ENCODE measurements at places on chromosomes 5 and 9.

- DNase-seq: no peak
Observed at GRCh38 chr9:94950579-94951323, 224.3 kb downstream of the AOPEP start.

- no peak for DNase-seq
Observed at GRCh38 chr5:33114361-33114760, 326.4 kb upstream of the TARS1 start.

GRCh38 chr5:37187465-37187977 is 61.7 kb downstream of the CPLANE1 start:
- DNase-seq: no peak

GRCh38 chr5:1463326-1464095 is 18.3 kb upstream of the SLC6A3 start:
- no peak for DNase-seq

DNA sequence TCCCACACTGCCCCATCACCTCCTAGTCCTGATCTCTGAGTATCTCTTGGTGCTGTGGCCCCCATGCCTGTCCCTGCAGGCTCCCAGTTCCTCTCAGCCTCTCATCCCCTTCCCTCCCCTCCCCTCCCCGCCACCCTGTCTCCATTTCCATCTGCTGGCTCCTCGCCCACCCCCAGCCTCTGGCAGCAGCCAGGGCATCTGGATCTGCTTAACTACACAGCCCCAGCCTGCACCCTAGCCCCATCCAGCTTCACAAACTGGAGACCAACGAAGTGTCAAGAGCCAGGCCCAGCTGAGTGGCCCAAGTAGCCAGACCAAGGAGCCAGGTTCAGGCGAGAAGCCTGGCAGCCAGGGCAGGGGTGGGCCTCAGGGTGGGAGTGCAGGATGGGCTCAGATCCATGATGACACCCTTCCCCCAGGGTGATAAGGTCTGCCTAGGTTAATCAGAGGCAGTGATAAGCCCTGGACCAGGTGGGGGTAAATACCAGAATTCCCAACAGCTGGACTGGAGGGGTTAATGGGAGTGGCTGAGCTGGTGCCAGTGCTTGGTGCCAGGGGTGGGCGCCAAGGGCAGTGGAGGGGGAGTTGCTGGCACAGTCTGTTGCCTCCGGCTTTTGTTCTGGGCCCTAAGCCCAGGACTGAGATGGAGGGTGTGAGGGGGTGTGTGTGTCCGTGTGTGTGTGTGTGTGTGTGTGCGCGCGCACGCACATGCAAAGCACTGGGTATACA is 2.5 kb downstream of the IL11RA start:
- DNase-seq: no peak

DNA sequence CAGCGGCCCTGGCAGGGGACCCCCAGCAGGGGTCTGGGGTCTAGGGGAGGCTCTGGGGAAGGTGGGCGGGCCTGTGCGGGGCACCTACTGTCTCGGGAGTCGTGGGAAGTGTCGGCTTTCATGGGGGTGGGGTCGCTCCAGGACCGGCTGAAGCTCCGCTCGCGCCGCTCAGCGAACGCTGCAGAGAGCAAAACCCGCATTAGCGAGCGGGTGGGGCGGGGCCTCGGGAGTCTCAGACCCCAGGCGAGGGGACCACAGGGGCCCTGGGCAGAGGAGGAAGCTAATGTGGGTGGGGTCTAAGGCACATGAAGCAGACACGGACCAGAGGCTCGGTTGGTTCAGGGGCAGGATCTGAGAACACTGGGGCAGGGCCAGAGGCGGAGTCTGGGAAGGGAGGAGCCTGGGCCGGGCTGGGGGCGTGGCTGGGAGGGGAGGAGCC is 5.5 kb downstream of the NSMF start:
- no peak for DNase-seq

- no peak for DNase-seq
Observed at GRCh38 chr5:37207802-37208201, 41.4 kb downstream of the CPLANE1 start.

- DNase-seq: no peak
Observed at GRCh38 chr5:105882956-105883481, 1787.7 kb downstream of the EFNA5 start.

DNA sequence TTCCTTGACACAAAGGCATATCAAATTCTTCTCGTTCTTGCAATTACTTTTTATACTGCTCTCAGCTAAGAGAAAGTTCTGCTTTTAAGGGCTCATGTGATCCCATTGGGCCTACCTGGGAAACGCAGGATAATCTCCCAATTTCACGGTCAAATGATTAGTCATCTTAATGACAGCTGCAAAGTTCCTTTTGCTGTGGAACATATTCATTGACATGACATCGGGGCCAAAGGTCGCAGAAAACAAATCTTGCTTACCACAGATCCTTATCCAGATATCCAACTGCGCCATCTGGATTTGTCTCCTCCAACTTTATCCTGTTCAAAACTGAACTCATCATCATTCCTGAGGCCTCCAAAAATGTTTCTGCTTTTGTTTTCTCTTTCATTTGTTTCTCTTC is 1085.6 kb upstream of the WWC1 start:
- no peak for DNase-seq

- DNase-seq: no peak
Observed at GRCh38 chr9:134879664-134880483, 736 bp upstream of the FCN2 start.

DNA sequence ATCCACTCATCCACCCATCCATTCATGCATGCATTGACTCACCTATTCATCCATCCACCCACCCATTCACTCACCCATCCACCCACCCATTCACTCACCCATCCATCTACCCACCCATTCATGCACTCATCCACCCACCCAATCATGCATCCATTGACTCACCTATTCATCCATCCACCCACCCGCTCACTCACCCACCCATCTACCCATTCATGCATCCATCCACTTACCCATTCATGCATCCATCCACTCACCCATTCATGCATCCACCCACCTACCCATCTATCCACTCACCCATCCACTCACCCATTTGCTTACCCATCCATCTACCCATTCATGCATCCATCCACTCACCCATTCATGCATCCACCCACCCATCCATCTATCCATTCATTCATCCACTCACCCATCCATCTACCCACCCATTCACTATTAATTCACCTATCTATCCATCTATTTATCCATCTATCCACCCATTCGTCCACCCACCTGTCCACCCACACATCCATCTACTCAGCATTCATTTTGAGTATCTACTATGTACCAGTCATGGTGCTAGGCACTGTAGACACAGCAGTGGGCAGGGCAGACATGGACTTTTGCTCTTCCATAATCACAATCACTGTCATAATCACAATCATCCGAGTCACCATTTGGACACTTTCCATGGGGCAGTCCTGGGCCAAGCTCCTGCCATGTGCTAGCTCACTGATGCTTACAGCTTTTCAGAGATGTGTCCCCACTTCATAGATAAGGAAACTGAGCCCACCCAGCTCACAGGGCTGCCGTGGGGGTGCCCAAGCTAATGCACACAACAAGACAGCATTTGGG is 34.4 kb downstream of the HMCN2 start:
- no peak for DNase-seq

- DNase-seq: no peak
Observed at GRCh38 chr5:137129886-137130680, 369.0 kb downstream of the SPOCK1 start.

GRCh38 chr9:109143881-109144562 is 23.0 kb downstream of the FRRS1L start:
- DNase-seq: no peak

GRCh38 chr5:121688781-121689180 is 162.9 kb upstream of the FTMT start:
- no peak for DNase-seq

- DNase-seq: no peak
Observed at GRCh38 chr5:154690488-154690887, 64.7 kb upstream of the LARP1 start.

DNA sequence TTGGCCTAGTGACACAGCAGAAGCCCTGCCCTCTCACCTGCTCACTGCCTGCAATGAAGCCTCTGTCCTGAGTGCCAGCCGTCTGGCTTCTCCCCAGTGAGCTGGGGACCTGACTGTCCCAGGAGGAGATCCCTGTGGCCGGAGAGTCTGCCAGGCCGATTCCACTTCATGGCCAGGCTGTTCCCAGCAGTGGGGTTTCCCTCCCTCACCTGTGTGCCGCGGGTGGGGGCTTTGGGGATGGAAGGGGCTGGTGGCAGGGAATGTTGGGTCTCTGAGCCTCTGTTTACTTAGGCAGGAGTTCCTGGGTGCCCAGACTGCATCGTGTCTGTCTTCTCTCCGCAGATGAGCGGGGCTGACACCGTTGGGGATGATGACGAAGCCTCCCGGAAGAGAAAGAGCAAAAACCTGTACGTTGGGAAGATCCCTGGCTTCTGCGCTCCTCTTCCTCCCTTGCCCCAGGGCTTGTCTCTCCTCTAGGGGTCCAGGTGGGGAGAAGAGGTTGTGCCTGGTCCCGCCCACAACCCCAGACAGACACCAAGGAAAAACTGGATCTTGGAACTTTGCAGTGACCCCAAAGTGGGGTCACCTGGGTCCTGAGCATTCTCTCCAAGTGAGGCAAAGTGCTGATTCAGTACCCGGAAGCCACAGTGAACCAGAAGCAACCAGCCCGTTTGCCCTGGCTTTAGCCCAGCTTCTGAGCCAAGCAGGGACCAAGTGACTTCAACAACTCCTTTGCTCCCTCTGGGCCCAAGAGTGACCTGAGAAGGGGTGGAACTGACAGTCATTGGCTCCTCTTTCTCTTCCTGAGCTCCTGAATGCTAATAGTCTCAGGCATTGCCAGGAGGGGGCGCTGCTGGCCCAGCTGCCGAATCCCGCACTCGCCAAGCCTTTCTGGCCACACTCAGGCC is 127.7 kb downstream of the RGS3 start:
- DNase-seq: no peak

DNA sequence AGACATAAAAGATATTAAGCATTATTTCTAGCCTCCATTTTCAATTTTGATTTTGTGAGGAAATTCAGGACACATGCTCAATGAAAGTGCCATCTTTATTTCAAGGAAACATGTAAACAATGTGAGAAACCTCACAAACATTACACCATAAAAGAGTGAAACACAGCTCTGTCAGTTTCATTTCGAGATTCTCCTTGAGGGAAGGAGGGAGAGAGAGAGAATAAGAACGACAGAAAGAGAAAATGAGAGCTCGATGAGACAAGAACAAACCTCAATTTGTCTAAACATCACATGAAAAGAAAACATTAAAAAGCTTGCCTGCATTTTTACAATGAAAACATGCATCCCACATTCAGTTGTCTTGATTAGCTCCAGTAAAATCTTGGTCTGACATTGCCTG is 553.5 kb upstream of the MEF2C start:
- DNase-seq: no peak

- no peak for DNase-seq
Observed at GRCh38 chr9:19161257-19162025, 34.1 kb upstream of the PLIN2 start.

- no peak for DNase-seq
Observed at GRCh38 chr5:31731016-31731415, 92.1 kb downstream of the PDZD2 start.

DNA sequence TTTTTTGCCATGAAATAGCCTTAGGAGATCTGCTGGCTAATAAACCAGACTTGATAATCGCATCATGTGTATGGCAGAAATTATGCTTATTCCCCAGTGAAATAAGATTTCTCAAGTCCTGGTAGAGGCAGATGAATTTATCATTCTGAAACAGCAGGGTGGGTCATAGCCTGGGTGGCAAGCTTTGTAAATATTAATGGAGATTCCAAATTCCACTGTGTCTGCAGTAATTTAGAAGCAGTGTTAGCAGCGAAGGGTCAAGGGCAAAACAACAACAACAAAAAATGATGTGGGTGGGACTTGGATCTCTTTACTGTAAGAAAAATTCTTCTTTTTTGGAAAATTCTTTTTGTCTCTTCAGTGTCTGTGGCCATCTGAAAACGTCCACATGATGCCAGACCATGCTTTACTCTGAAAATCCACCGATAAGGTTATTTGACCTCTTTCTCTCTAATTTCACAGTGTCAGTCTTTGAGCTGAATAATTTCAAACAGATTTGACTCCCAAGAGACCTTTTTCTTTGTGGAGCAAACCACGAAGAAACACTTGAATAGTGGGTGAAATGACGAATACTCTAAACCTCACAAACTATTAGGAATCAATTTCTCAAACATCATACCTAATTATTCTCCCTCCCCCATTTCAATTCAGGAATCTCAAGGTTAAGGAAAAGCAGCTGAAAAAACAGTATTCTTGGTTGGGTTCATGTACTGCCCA is 106.0 kb upstream of the RPS23 start:
- DNase-seq: no peak

- DNase-seq: no peak
Observed at GRCh38 chr5:40575921-40576320, 103.8 kb upstream of the PTGER4 start.

DNA sequence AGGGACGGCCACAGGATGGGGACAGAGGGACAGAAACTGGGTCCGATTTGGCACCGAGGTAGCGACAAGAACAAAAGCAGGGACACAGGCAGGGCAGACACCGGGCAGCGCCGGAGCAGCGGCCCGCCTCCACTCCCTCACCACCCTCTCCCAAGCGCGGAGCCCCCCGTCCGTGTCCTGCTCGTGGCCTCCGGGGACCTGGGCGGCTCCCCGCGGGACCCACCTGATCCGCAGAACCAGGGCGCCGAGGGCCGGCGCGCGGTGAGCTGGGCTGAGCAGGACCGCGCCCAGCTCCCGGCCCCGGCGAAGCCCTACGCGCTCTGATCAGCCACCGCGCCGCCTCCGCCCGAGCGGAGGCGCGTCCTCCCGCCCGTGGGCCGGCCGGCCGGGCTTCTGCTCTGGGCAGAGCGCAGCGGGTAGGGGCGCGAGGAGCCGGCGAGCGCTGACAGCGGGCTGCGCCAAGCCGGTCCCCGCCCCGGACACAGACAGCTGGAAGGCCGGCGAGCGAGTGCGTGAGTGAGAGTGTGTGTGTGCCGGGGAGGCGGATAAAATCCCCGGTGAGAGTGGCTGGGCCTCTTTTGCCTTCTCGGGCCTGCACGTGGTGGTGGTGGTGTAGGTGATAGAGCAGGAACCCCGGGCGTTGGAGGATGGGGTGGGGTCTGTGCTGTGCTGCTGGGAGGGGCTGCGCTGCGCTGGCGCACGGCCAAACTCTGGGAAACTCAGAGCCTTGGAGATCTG is at the start of gene GGTA1:
TSS of gene GGTA1 (minus strand) at position 418 of the 738 bp plus-strand sequence. CDS start 31,922 bp downstream, outside the sequence.
- no peak for DNase-seq

DNA sequence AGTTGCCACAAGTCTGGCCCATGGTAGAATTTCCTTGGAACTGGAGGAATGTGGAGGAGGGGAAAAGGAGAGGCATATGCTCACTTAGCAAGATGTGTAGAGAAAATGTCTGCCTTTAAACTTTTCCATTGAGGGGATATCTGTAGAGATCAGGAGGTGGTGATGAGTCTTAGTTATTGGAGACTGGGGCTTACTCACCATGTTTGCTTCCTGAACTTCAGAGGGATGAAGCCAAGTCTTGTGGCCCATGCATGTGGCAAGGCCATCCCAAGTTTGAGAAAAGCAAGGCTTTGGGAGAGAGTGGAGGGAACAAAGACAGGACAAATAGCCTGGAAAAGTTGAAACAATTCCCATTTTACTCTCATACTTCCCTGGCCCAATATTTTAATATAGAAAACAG is 124.5 kb downstream of the GDNF start:
- DNase-seq: no peak

GRCh38 chr5:14172149-14172795 is 29.1 kb downstream of the TRIO start:
- no peak for DNase-seq

GRCh38 chr9:101034222-101034621 is 5.7 kb downstream of the PLPPR1 start:
- no peak for DNase-seq
